ENCODE measurements at places on chromosomes 2 and 18. TPM values are rescaled to one million over a fixed set of nuclear protein-coding genes. Genes with fewer than 3 reads are reported as not detected.

The AQP4 gene
- total RNA-seq, result not detected

The VIL1 gene
- not detected for total RNA-seq

The CYP27C1 gene
- not detected for total RNA-seq

The RNF125 gene
- total RNA-seq, result 34.6 TPM

The ATAD2B gene
- 25.9 TPM for total RNA-seq

The SESTD1 gene
- 9.6 TPM for total RNA-seq

The RAMP1 gene
- total RNA-seq, result 21.1 TPM

The L3MBTL4 gene
- 0.26 TPM for total RNA-seq

The C2orf66 gene
- 0.42 TPM for total RNA-seq

The ELOA2 gene
- total RNA-seq, result not detected

The KYNU gene
- not detected for total RNA-seq

The FHOD3 gene
- total RNA-seq, result not detected

The TLX2 gene
- total RNA-seq, result 1.2 TPM

Data from activated T-helper 1 cell treated with anti-CD3 and anti-CD28 coated beads, Interleukin-12 subunit alpha, Interleukin-12 subunit beta, Interleukin-2, Interleukin-4 antibody, amounts not matched to agents 30 ng/mL and 10 ng/mL and 1 ng/mL, durations not matched to agents 14 hours and 24 hours and 36 hours (primary cell).